ENCODE measurements at places on chromosomes 1 and 21. TPM values are rescaled to one million over a fixed set of nuclear protein-coding genes. Genes with fewer than 3 reads are reported as not detected.

The AMPD2 gene
- 98.4 TPM for total RNA-seq

The NMNAT2 gene
- total RNA-seq = 10.4 TPM

The IL19 gene
- total RNA-seq = not detected

The PCP4L1 gene
- under 0.01 TPM for total RNA-seq

The CRNN gene
- not detected for total RNA-seq

The VSIG8 gene
- not detected for total RNA-seq

The DSCAM gene
- not detected for total RNA-seq

The CLDN8 gene
- total RNA-seq = not detected

Measured in regular cardiac myocyte (primary cell).